ENCODE measurements at places on chromosomes 2 and 18.

DNA sequence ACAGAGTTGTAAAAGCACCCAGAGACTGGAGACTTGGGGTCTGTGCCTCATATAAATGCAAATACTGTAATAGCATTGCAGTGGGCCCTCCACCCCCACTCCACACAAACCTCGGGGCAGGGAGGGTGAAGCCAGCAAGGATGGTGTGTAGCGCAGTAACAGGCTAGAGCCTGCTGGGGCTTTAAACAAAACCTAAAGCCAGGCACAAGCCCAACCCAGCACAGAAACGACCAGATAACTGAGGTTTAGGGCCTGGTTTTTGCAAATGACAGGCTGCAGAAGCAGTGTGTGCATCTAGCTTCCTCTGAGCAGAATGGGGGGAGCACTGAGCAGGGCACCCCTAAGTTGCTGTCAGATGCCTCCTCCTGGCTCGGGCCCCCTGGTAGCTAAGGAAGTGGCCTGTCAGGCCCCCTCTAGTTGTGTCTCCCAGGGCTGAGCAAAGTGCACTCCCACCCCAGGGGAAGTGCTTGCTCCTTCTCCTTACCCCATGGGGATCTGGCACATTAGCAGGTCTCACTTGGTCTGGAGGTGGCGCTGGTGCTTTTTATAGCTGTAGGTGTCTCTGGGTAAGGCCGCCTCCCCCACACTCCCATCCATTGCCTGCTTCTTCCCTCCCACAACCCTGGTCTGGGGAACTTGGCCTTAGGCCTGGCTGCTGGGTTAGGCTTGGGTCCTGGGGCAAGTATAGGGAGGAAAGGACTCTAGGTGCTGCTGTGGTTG lies 135.1 kb downstream of the CELF4 start:
- no peak for DNase-seq

GRCh38 chr2:108855194-108855593 lies 68.6 kb downstream of the CCDC138 start:
- DNase-seq: no peak

DNA sequence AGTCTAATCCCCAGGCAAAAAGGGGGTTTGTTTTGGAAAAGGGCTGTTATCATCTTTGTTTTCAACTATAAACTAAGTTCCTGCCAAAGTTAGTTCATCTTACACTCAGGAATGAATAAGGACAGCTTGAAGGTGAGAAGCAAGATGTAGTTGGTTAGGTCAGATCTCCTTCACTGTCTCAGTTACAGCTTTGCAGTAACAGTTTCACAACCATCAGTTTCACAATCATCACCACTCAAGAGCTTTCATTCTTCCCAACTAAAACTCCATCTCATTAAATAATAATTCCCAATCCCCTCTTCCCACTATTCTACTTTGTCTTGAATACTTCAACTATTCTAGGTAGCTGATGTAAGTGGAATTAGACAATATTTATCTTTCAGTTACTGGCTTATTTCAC lies 200.9 kb downstream of the NYAP2 start:
- no peak for DNase-seq

DNA sequence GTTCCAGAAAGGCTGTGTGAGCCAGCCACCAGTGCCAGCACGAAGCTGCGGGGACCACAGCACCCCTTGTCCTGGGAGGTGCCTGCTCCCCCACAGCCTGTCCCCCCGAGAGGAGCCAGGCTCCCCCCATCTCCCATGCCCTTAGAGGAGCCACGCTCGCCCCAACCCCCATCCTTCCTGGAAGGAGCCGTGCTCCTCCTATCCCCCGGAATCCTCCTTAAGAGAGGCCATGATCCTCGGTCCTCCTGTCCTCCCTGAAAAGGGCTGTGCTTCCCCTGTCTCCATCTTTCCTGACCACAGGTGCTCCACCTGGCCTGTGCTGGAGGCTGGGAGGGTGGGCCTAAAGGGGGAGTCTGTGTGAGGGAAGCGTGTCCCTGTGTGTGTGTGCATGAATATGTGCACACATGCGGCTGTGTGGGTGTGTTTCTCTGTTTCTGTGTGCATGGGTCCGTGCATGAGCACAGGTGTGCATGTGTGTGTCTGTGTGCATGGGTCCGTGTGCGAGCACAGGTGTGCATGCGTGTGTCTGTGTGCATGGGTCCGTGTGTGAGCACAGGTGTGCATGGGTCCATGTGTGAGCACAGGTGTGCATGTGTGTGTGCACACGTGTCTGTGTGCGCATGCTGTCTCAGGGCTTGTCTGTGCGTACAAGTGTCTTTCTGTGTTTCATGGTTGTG lies 80.3 kb downstream of the RTP5 start:
- DNase-seq: no peak

DNA sequence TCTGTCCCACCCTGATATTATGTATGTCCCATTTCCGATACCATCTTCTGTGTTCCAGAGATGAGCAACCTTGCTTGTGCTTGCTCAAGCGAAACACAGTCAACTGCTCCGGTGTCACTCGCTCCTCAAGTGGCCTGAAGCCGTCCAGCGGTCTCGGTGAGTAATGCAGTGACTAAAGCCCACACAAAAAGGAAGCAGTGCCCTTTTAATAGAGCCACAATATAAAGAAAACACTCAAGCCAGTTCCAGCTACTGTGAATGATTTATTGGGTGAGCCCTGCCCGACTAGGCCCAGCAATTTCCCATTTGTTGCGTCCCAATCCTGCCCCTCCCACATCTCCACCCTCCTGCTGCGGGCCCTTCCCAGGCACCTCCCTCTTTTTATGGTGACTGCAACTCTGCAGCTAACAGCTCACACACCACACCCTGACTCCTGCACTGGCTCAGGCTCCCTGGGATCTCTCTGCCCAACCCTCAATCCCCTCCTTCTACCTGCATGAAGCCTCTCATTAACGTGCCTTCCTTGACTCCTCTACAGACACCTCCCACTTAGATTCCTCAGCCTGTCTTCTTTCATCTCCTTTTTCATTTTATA lies 44.2 kb upstream of the DSC1 start:
- no peak for DNase-seq

DNA sequence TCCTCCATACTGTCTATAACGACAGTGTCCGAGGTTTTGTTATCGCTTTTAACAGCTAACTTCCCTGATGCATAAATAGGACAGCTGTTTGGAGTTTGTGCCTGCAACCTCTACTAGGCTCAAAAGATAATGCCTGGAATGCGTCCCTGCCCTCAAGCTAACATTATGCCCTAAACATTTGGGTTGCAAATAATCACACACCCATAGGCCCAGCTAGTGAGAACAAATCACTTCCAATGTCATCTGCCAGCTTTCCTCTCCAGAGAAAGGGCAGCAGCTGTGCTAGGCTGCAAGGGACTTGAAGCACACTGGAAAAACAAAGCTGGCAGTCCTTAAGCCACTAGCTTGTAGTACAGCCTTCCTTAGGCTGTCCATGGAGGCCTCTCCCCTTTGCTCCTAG lies 201.8 kb upstream of the LYPD1 start:
- no peak for DNase-seq

DNA sequence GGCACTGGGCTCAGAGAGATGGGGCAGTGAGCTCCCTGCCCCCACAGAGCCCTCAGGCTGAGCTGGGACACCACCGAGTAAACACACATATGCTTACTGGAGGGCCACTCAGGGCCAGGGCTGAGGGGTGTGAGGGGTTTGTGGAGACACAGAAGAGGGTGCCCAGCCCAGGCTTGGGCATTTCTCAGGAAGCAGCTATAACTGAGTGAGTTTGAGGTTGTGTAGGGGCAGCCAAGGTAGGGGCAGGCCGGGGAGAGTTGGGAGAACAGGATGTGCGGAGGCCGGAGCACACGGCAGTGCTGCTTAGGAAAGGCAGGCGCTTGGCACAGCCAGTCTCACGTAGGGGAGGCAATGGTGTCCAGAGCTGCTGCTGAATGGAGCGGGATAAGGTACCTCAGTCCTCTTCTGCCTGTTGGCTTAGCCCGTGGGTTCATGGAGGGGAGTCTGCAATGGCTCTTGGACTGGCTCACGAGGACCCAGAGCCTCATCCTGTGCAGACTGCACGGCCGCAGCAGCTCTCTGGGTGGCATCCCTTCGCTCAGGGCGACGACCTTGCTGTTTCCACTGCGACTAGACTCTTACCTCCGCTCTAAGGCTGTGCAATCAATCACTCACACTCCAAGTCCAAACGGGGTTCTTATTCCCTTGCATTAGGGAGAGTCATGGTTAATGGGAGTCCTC lies 466.1 kb upstream of the HS6ST1 start:
- DNase-seq: no peak

DNA sequence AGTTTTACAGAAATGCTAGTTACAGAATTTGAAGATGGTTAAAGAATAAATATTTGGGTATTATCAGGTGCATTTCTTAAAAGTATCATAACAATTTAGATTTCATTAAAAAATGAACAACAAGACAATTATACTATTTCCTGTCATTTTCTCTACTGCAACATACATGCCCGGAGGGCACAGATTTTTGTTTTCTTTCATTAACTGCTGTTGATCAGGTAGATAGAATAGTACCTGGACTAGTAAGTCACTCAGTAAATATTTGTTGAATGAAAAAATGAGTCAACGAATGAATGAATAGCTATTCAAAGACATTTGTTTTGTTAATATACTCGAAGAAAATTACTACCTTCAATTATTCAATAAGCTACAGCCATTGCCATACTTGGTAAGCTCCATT lies 531.2 kb upstream of the VRK2 start:
- no peak for DNase-seq

- DNase-seq: no peak
These were observed 3.6 kb downstream of the LGALSL start for GRCh38 chr2:64457524-64457923.

DNA sequence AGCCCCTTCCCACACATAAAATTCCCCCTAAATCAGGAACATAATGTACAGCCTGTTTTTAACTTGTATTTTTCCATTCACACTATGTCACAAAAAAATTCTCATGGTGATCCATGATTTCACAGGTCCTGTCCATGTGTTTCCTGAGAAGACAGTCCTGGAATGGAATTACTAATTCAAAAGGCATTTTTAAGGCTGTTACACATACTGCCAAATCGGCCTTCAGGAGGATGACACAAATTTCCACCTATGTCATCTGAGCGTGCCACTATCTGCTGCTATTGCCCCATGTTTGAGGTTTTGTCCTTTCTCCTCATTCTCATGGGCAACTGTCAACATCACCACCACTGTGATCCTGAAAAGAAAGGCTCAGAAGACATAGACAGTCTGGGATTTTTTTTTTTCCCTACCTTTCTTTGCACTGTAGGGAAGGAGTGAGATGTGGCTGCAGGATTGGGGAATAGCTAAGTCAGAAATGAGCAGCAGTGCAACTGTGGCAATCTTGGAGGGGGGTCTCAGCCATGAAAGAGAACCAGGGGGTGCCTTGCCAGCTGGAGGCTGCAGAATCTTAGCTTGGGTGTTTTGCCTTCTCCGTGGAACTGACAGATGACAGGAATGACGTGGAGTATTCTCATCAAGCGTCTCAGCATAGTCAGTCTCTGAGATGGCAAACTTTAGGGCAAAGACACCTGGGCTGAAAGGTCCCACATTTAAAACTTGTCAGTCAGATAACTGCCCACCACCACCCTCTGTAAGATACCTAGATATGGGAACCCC lies 73.4 kb downstream of the MARCHF4 start:
- no peak for DNase-seq

DNA sequence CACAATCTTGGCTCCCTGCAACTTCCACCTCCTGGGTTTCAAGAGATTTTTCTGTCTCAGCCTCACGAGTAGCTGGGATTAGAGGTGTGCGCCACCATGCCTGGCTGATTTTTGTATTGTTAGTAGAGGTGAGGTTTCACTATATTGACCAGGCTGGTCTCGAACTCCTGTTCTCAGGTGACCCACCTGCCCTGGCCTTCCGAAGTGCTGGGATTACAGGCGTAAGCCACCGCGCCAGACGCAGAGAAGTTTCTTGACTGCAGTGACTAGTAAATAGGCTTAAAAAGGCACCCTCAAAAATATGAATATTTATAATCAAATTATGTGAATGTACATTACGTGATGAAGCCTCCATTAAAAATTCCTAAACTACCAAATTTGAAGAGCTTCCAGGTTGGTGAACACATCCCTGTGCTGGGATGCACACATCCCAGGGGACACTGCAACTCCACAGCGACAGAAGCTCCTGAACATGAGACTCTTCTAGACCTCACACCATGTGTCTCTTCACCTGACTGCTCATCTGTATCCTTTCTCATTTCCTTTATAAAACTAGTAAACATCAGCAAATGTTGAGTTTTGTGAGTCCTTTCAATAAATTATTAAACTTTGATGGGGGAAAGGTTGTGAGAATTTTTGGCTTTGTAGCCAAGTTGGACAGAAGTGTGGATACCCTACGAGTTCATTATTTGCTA lies 203.3 kb upstream of the SPOPL start:
- DNase-seq: no peak

DNA sequence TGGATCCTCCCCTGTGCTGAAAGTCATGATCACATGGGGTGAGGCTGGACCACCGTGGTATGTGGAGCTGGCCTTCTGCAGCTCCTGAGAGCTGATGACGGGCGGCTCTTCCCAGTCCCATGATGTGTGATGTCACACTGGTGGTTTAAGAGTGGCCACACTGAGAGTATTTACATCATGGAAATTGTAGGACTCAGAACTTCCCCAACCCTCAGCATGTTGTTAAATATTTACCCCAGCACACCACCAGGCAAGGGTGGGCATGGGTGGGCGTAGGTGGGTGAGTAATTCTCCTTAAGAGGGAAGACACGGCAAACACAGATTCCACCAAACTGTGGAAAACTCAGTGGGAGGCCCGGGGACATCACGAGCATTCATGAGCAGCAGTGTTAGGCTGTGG lies 106.8 kb downstream of the ALPK2 start:
- DNase-seq: no peak

GRCh38 chr2:217993138-217993537 lies 9.7 kb downstream of the TNS1 start:
- no peak for DNase-seq

- no peak for DNase-seq
These were observed 104.8 kb downstream of the POLR1A start for GRCh38 chr2:86000938-86001312.

DNA sequence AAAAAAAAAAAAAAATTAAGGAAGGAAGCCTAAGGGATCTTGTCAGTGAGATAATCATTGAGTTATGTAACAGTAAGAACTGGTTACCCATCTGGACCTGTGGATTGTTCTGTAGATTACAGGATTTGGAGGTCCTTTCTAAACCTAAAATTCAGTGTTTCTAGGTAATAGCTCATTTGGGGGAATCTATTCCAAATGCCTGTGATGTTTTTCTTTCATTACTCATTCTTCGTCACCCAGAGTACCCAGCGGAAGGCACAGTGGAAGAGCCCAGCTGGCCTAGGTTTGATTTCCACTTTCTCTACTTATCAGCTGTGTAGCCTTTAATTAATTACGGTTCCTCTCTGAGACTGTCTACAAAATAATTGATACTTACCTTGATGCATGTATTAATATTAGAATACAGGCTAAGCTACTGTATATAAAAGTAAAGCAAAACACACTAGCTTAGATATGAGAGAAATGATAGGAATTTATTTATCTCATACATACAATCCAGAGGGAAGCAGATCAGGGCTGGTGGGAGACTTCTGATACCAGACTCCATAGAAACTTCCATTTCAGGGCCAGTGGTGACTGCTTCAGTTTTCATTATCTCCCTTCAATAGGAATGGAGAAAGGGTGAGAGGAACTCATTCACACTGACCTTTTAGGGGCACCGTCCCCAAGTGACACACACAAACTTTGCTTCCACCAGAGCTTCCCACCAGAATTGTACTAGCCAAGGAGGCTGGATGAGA lies 115.8 kb upstream of the NOSTRIN start:
- no peak for DNase-seq

Measured in stimulated activated CD4-positive, alpha-beta T cell treated with anti-CD3 and anti-CD28 coated beads, Interleukin-12 subunit alpha, Interleukin-12 subunit beta, amount 100 ng/mL, for 24 hours (primary cell).